Stimulated activated CD8-positive, alpha-beta memory T cell treated with anti-CD3 and anti-CD28 coated beads, Interleukin-4, amount 100 ng/mL, for 4 hours (primary cell): ENCODE measurements at places on chromosomes 11 and 22.

- no peak for DNase-seq
Observed at GRCh38 chr11:37963440-37963839, 1365.4 kb upstream of the RAG2 start.

- no peak for DNase-seq
Observed at GRCh38 chr11:66337103-66337899, 1.1 kb upstream of the RIN1 start.

GRCh38 chr11:29211202-29211601 is 805.6 kb downstream of the KCNA4 start:
- DNase-seq: no peak

- DNase-seq: no peak
Observed at GRCh38 chr11:104946907-104947306, 21.5 kb downstream of the CASP4 start.

GRCh38 chr11:122920579-122920978 is 38.0 kb downstream of the JHY start:
- no peak for DNase-seq

DNA sequence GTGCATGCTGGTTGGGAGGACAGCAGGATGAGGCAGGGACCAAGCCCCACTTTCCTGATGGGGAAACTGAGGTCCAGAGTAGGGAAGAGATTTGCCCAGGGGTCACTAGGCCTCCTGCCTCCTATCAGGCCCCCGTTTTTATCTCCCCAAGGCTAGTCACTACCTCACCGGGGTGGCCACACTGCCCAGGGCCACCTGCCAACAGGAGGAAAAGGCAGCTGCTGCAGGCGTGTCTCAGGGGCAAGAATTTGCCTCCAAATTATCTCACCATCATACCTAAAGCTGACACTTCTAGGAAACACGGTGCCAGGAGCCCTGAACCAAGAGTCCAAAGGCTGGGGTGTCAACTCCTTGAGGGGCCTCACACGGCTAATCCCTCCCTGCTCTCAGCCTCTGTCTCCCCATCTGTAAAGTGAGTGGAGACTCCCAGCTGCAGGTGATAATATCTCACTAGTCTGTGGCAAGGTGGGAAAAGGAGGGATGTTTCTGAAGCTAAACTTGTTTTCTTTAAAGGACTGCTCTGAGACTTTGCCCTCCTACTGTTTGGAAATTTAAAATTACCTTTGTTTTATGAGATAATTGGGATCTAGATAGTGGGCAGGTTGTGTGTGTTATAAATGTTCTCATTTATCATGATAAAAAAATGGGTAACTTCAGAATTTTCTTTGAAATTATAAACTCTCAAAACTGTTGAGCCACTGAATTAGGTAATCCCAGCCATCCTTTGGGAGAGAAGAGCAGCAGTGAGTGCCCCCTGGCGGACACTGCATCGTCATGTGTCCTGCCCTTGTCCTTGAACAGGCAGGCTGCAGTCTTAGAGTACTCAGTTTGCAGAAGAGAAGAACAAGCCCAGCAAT is 60.0 kb downstream of the MYO7A start:
- DNase-seq: peak; percentile 38
